ENCODE measurements at places on chromosomes 16 and 17.

GRCh38 chr16:86297866-86298757, 212.2 kb upstream of the FOXF1 start:
- DNase-seq: no peak

GRCh38 chr16:12323007-12323758, 346.6 kb downstream of the SNX29 start:
- DNase-seq: no peak

DNA sequence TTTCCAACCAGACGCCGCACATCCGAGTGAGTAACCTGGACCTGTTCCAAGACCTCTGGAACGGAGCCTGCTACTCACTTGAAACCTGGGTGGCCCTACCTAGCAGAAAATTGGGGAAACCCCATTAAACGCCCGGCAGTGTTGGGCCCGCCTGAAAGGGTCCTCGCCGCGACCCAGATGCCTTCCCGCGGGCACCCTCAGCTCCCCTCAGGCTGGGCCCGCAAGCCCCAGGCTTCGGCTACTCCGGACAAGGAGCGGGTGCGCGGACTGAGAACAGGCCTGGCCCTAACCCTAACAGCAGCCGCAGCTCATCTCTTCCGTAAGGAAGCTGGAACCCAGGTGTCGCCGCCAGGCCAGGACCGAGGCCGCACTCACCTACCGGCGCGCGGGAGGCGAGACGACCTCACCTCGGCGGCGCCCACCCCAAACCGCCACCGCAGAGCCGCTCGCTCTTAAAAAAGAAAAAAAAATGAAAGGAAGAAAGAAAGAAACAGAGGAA, 344 bp downstream of the PSME3IP1 start:
- DNase-seq: no peak

- DNase-seq: no peak
Measured at GRCh38 chr16:17177959-17178905, 292.5 kb downstream of the XYLT1 start.

DNA sequence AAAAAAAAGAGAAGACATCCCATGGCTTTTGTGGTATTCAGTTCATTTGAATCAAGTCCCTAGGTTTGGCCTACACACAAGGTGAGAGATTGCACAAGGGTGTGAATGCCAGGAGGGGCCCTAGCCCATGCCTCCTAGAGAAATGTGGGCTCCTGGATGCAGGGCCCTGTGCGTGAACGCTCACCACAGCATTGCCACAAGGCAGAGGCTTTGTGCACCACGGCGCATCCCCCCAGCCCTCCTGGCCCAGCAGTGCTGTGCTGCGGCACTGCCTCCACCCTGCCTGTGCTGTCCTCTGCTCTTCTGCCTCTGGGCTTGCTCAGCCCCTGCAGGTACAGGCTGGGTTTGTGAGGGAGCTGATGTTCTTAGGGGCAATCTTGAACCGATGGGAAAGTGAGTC, 80.9 kb upstream of the MED9 start:
- DNase-seq: no peak

GRCh38 chr17:3770466-3770865, 30.5 kb downstream of the ITGAE start:
- DNase-seq: no peak

- DNase-seq: no peak
Measured at GRCh38 chr16:59690216-59690615, 956.1 kb upstream of the GOT2 start.

- no peak for DNase-seq
Measured at GRCh38 chr17:27332047-27332393, 38.1 kb downstream of the WSB1 start.

GRCh38 chr17:47821424-47822391, at the start of gene OSBPL7:
Gene OSBPL7, minus strand, starts transcription at chr17:47821794. Its CDS starts 1,516 bp downstream, at chr17:47820278.
- no peak for DNase-seq

- no peak for DNase-seq
Measured at GRCh38 chr16:57373117-57373947, 1.0 kb downstream of the CX3CL1 start.

DNA sequence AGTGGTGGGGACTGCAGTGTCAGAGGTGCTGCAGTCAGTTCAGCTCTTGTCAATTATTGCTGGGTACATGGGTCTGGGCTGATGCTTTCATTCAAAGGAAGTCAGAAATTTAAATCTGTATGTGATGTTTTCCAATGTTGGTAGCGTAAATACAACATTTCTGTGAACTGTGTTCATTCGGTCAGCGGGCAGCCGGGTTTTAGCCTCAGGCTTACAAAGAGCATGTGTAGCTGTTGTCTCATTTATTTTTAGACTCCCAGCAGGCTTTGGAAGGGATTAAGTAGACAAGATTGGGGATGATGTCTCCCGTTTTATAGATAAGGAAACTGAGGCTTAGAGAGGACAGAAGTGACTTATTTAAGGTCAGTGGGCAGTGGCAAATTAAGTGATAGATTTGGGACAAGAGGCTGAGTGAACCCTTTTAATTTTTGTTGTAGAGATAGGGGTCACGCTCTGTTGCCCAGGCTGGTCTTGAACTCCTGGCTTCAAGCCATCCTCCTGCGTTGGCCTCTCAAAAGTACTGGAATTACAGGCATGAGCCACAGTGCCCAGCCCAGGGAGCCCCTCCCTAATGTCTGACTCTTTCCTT, 8.1 kb downstream of the AQP8 start:
- no peak for DNase-seq

DNA sequence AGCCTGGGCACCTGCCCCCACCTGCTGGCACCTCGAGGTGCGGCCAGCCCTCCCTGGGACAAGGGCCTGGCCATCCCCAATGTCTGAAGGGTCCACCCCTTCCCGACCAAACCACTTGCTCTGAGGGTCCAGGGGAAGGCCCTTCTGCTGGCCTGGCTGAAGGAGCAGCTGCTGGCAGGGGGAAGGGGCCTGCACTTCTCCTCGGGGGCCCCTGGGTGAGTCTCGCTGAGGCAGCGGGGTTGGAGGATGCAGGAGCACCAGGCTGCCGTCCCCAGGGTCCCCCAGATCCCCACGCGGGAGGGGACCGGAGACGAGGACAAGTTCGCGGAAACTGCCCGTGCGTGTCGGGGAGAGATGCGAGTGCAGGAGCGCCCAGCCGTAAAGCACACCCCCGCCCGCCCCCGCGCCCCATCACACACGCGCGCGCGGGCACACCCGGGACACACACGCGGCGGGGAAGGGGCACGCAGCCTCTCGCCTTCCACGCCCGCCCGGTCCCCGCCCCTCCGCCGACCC, 725 bp upstream of the CACNA1H start:
- DNase-seq: no peak

- no peak for DNase-seq
Measured at GRCh38 chr17:58094118-58094517, 10.9 kb downstream of the DYNLL2 start.

GRCh38 chr16:75494184-75494583, 1.1 kb downstream of the CHST6 start:
- DNase-seq: no peak

GRCh38 chr16:998615-999014, 17.0 kb downstream of the SOX8 start:
- DNase-seq: no peak

DNA sequence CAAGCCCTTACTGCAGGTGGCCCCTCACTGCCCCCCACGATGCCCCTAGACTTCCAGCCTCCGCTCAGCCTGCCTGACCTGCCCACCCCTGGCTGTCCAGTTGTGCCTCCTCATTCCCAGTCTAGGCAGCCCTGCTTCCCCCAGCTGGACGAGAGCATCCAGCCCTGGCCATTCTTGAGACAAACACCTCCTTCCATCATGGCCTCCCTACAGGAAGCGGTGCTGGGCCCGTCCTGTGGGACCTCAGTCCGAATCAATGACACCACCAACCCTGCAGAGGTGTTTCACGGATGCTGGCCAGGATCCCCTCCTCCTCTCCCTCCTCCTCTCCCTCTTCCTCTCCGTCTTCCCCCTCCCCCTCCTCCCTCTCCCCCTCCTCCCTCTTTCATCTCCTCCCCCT, 28.3 kb downstream of the CCDC40 start:
- no peak for DNase-seq

DNA sequence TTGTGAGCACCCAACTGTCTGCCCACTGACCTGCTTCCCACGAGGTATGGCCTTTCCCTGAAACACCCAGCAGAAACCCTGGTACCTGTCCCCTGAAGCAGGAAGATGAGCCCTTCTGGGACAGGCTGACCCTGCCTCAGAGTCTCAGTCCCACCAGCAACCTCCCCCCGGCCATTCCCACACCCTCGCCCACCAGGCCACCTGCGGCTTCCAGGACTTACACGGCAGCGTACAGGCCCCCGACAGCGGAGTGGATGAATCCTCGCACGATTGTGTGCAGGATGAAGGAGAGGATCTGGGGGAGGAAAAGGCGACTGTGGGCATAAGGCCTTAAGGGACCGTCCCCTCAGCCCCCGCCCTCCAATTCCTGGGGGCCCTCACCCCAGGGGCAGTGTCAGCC, 15.4 kb upstream of the PITPNA start:
- no peak for DNase-seq

DNA sequence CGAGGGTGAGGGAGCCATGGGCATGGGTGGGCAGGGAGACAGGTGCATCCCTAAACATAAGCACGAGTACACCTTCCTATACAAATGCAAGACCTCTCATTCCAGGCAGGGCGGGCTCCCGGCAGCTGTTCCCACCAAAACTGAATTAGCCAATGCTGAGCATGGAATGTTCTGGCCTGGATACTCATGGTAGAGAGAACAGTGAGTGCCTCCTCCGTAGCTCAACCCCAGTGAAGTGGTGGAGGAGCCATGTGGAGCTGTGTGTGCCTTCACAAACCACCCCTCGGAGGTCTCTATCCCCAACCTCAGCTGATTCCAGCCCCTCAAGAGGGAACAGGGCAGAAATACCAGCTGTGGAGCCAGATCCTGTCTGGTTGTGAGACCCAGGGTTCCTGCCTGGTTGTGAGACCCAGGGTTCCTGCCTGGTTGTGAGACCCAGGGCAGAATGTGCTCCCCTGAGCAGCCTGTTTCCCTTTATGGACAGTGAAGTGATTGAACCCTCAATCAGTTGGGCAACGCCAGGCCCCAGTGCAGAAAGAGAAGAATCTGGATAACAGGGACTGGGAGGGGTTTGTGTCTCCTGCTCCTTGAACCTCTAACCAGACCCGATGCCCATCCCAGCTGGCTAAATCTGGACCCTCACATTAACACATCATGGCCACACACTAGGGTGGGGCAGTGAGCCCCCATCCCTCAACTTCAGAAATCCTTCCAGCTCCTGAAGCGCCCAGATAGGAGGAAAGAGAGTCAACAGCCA, 2.4 kb upstream of the CDH16 start:
- no peak for DNase-seq

- no peak for DNase-seq
Measured at GRCh38 chr16:20905576-20905975, 5.0 kb downstream of the LYRM1 start.

DNA sequence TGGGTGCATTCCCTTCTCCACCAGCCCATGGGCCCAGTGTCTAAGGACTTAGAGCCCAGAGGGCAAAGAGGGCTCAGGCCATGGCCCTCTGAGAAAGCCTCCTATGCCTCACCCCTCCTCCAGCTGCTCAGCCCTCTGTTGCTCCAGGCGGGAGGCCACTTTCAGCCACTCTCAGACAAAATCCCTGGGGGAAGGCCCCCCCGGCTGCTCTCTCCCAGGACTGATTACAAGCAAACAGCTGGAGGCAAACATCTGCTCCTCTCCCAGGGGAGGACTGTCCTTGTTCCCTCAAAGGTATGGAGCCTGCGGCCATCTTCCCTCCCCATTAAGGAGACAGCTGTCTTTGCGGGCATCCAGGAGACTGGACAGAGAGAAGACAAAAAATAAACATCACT, 54.9 kb upstream of the DLX4 start:
- no peak for DNase-seq

DNA sequence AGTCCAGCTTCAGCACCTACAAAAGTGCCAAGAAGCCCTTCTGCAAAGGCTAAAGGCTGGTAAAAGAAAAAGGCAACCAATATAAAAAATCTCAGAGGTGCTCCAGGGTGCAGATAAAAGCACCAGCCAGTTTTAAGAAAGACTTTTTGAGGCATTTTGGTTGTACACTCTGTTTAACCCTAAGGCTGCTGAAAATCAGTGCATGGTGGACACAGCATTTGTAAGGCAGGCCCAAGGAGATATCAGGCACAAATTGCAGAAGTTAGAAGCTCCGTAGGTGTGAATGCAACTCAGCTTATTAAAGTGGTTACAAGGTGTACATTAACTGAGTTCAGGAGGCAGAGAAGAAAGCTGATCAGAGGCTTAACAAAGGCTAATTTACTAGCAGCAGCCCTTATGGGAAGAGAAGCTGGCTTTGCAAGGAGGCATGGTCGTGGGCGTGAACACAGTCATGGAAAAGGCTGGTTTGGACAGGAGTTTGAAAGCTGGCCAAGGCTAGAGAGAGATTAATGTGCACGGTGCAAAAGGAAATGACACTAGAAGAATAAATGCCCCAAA, 21.1 kb downstream of the ACSM1 start:
- no peak for DNase-seq

- DNase-seq: no peak
Measured at GRCh38 chr16:11797957-11798299, 870 bp upstream of the ZC3H7A start.

- no peak for DNase-seq
Measured at GRCh38 chr17:57508671-57509070, 236.4 kb downstream of the CCDC182 start.

DNA sequence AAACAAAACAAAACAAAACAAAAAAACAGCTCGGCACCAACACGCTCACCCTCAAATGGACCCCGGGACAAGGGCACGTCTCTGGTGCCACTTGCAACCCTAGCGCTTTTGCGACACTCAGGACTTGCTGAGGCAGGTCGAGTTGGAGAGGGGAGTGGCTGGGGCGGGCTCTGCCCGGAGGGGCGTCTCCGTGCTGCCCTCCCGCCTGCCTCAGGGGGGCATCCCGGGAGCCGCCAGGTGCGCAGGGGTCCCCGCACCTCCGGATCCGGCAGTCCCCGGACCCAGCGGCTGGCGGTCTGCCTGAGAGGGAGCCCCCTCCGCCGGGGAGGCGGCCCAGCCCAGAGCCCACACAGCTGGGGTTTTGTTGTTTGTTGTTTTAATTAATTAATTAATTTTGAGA, at the start of gene SLC52A1:
TSS of gene SLC52A1 (minus strand) at position 112 of the 400 bp plus-strand sequence. CDS start 820 bp downstream, outside the sequence.
- no peak for DNase-seq

- no peak for DNase-seq
Measured at GRCh38 chr17:59542960-59543635, 22.3 kb upstream of the DHX40 start.

DNA sequence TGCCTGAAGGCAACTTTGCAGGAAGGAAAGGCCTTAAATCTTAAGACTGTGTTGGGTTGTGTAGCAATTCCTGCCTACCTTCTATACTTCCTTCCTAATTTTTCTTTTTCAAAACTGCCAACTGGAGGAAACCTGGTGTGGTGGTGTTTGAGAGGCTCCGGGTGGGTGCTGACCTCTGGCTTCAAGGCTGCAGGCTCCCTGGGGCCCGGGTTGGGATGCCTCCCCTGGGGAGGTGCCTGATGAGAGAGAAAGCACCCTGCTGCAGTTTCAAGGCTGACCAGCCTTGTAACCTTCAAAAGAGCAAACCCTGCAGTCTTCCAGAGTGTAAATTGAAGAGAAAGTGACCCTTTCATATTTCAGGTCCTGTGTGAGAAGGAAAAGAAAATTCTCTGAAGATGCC, 55.9 kb downstream of the MSI2 start:
- DNase-seq: no peak
